OCI-M1 (cell line): ENCODE measurements at places on chromosomes 16 and 17.
A peak's percentile ranks its signal among the peaks of the same experiment; 100 is the strongest.

GRCh38 chr16:81694494-81695280, 84.4 kb upstream of the PLCG2 start:
- DNase-seq, result no peak

- peak; percentile 34 for DNase-seq
Measured at GRCh38 chr16:4450931-4451519, 23.4 kb downstream of the NMRAL1 start.

- DNase-seq, result no peak
Measured at GRCh38 chr17:52837492-52837891, 679.0 kb upstream of the CA10 start.

- DNase-seq, result no peak
Measured at GRCh38 chr17:65514541-65514940, 46.9 kb downstream of the AXIN2 start.

- DNase-seq, result no peak
Measured at GRCh38 chr17:55117164-55117563, 147.6 kb upstream of the HLF start.

GRCh38 chr16:4664538-4665418, 28.6 kb upstream of the NUDT16L1 start:
- no peak for DNase-seq

- peak; percentile 67 for DNase-seq
Measured at GRCh38 chr16:87076950-87077749, 240.0 kb downstream of the C16orf95 start.

DNA sequence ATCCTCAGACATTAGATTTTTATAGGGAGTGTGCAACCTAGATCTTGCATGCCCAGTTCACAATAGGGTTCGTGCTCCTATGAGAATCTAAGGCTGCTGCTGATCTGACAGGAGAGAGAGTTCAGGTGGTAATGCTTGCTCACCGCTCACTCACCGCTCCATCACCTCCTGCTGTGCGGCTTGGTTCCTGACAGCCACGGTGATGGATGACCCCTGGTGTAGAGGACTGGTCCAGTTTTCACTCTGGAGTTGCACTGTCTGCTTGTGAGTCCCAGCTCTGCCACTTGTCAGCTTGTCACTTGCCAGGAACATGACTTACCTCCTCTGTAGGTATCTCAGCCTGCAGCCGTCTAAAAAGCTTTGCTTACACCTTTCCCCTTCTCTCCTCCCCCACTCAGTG, 214.6 kb downstream of the SNX29 start:
- DNase-seq, result no peak

- DNase-seq, result no peak
Measured at GRCh38 chr17:16925461-16926060, 46.4 kb downstream of the TNFRSF13B start.

DNA sequence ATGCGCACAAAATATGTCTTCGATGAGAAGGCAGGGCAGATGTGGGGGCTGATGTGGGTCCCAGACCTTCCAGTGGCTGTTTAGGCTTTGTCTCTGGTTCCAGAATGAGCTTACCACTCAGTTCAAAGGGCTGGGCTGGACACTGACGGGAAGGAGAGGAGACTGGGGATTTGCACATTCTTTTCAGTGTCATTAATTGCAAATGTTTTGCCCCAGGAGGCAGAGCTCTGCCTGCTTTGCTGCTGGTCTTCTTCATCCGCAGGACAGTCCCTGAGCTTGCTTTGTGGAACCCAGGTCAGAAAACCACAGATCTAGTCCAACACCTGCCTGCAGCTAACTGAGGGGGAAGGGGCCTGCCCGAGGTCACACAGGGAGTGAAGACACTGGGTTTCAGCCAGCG, 20.9 kb downstream of the KCNG4 start:
- no peak for DNase-seq

- no peak for DNase-seq
Measured at GRCh38 chr17:65409381-65409780, 152.1 kb downstream of the AXIN2 start.

- peak; percentile 21 for DNase-seq
Measured at GRCh38 chr16:88448461-88449266, 4.4 kb upstream of the ZFPM1 start.

GRCh38 chr17:66002812-66003211, 189.1 kb downstream of the CEP112 start:
- DNase-seq, result no peak

DNA sequence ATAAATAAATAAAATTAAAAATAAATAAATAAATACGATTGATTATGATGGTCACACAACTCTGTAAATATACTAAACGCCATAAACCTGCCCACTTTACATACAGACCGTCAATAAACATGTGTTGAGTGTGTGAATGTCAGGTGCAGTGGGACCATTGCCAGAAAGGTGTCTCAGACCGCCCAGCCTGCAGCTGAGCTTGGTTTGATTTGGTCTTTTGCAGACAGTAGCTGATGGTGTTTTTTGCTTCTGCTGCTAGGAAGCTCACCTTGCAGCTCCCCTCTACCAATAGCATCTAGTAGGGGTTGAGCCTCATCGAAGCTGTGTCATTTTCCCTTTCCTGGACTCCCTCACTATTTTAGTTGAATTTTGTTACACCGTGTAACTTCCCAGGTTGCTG, 23.5 kb downstream of the UBALD1 start:
- DNase-seq, result no peak

DNA sequence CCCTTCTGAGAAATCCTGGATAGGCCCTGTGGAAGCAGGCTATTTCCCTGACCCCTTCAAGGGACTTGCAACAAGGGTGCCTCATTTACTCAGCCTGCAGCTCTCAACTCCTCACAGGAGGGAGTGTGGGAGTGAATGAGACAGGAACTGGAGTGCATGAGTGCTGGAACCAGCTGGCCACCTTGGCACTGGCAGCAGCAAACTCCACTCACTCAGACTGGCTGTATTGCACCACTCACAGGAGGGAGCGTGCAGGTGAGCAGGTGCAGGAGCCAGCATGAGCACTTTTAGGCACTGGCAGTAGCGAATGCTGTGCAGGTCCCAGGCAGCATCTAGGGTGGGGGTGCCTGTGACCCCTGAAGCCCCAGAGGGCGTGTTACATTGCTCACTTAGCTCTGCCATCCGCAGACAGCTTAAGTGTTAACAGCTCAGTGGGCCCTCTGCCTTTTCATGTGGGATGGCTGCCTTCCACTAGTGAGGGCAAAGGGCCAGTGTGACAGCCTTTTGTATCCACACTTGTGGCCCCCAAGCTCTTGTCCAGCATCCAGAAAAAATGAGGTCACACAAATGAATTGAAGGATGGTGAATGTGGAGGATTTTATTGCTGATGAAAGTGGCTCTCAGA, 11.0 kb upstream of the ZNHIT3 start:
- DNase-seq, result no peak

GRCh38 chr17:39921323-39921722, 2.9 kb upstream of the GSDMB start:
- DNase-seq, result no peak

DNA sequence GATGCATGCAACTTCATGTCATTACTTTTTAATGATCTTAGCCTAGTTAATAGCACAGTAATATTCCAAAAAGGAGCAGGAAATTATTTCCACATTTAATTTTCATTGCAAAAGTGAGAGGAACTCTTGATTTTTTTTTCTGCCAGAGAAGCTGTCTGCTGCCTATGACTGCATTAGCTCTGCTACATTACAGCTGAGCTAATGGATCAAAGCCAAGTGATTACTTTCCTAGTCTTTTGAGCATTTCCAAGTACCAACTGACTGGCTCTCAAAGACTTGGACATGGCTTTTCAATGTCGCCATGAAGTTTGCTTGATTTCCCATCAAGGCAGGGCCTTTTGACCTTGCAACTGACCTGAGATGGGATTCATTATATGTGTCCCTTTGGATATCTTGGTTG, 356.6 kb upstream of the XYLT1 start:
- DNase-seq, result no peak

DNA sequence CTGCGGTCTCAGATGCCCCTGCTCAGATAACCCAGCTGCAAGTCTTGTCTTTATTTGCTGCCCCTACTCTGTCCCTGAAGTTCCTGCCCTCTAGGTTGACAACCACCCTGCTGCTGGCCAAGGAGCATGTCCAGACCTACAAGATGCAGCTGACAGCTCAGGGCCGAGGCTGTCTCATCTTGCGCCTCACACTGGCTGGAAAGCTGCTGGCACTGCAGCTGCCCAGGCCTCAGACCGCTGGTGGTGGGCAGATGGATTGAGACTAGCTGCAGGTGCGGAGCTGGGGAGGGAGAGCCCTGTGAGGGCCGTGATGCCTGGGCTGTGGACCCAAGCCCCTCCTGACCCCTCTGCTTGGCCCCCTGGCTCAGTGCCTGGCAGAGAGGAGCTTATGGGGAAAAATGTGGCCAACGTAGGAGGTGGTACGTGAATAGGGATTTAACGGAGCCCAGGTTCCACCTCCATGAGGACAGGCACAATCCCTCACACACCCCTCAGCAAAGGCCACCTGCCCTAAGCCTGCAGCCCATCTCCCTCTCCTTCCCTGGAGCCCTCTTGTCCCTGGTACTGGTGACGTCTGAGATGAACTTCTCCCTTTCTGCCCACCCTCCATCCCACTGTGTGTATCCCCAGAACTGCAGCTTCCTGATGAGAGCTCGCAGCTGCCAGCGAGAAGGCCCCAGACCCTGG, 8.3 kb upstream of the GALK1 start:
- no peak for DNase-seq

DNA sequence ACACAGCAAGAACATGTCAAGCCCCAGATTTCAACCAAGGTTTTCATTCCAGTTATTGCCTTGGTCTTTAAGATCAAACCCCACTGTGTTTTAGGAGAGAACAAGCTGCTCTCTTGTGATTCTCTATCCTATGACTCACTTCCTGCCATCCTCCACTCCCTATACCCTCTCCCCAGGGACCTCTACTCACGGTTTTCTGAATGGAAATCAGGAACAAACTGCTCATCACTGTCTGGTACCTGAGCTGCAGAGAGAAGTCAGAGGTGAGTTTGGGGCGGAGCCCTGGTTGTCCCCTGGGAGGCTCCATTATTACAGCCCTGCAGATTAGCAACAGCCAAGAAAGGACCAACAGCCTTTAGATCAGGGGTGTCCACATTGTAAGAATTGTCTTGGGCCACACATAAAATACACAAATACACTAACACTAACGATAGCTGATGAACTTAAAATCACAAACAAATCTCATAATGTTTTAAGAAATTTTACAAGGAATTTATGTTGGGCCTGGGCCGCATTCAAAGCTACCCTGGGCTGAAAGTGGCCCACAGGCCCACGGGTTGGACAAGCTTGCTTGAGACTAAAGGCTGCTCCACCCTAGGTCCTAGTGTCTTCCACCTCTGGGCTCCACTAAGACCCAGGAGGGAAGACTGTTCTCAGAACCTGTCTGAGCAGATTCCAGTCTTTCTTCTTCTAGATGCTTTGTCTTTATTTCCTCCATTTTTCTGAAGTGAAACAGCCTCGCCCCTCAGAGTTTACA, 9.7 kb downstream of the ETV4 start:
- DNase-seq, result no peak

- DNase-seq, result no peak
Measured at GRCh38 chr16:50193594-50193993, 40.5 kb downstream of the TENT4B start.

- DNase-seq, result peak; percentile 53
Measured at GRCh38 chr17:69523244-69523861, 108.9 kb downstream of the MAP2K6 start.

DNA sequence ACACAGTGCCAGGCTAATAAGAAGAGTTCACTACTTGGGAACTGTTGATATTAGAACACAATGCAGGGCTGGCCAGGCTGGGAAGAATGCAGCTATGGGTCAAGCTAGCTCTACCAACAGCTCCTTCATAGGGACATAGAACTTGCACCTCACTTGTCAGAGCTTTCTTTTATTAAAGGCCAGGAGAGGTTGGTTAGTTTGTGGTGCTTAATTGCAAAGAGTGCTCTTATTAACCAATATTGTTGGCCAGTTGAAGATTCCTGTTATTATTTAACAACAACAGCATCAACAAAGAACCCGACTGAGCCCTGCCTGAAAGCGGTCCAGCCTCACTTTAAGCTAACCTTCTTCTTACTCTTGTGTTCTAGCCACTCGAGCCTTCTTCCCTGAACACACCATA, 43.4 kb upstream of the ANKFN1 start:
- DNase-seq, result no peak

DNA sequence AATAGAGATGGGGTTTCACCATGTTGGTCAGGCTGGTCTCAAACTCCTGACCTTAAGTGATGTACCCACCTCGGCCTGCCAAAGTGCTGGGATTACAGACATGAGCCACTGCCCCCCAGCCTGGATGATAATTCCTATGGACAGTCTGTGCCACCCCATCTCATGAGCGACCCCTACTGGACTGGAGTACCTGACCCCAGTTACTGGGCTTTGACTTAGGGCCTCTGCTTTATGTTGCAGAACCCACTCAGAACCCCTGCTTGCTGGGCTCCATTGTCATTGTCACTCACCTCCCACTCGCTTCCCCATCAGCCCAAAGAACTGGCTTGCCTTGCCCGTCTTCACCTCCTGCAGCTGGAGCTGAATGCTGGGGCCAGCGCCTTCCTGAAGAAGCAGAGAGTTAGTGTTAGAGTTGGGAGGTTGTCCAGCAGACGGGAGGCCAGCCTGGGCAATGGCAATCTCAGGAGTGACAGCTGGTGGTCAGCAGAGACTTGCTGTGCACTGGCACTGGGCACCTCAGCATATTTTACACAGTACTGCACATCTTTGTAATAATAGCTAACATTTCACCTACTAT, 4.0 kb downstream of the TAC4 start:
- peak; percentile 59 for DNase-seq

GRCh38 chr17:30251931-30252330, 16.4 kb upstream of the SLC6A4 start:
- DNase-seq, result no peak

DNA sequence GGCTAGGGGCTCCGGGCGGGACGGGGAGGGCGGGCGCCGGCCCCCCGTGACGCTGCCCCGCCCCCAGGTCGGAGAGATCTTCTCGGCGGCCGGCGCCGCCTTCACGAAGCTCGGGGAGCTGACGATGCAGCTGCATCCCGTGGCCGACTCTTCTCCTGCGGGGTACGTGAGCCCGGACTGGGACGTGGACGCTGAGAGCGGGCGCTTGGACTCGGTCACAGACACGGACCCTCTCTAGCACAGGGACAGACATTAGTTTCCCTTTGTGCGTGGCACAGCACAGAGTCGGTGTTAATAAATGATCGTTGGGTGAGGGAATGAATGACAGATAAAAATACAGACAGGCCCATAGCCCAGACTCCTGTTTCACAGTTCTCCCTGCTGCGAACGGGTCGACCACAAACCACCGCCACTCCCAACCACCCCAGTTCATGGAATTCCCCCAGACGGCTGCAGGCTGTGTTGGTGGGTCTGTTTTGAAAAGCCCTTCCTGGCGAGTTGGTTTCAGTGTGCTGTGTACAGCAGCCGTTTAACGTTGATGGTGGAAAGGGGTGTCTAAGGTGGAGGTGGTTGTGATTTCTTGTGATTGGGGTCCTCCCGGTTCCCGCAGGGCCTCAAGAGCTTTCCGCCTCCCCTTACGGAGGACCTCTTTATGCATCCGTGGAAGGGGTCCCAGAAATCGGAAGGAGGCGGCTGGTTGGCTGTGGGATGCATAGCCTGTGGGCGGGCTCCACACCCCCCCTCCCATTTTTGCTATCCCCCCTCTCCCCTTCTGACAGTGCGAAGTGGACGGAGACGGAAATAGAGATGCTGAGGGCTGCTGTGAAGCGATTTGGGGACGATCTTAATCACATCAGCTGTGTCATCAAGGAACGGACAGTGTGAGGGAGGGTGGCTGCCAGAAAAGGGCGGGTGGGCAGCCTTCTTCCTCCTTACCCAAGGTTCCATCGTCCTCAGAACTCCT, 2.9 kb downstream of the RNASEK start:
- DNase-seq, result peak; percentile 93
